Skeletal muscle cell (primary cell): ENCODE measurements at places on chromosomes 2 and 18.

DNA sequence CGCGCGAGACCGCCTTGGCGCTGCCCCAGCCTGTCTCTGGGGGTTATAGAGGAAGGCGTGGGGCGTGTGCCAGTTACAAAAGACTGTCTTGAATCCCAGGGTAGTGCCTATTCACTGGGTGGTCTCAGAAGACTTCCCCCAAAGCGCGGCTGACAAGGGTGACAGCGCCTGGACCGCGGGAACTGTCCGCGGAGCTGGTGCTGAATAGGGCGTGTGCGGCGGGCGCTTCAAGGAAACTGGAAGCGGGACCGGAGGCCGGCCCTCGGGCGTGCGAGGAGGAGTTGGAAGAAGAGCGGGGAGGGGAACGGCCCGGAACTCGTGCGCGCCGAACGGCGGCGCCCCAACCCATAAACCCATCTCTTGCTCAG lies 2.3 kb downstream of the EGR4 start:
- no peak for DNase-seq

DNA sequence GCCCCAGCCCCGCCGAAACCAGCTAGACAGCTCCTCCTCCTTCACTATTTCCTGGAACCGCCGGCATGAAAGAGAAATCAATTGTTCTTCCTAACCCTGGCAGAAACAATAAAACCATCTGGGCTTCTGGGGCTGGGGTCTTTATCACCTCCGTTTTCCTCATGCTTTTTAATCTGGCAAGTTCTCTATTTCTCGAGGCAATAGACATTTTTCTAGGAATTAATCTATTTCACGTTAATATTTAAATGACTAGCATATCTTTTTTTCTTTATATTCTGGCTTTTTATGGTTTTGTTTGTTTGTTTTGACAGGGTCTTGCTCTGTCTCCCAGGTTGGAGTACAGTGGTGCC lies 1.4 kb upstream of the KIF1A start:
- DNase-seq: no peak

DNA sequence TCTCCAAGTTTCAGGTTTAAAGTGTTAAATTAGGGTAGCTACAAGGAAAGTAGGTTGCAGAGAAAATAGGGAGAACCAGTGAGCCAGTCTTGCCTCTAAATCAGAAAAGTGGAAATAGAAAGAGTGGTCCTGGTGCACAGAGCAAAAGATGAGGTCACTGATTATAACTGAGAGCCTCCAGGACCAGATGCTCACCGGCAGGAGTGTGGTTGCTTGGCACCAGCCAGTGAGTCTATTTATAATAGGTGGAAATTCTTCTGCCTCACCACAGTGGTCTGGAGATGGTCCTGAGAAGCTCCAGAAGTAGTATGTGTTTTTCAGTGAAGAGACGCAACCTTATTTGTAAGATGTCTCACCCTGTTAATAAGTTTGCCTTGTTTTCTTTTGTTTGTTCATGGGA lies 373.9 kb upstream of the KCNJ3 start:
- no peak for DNase-seq

DNA sequence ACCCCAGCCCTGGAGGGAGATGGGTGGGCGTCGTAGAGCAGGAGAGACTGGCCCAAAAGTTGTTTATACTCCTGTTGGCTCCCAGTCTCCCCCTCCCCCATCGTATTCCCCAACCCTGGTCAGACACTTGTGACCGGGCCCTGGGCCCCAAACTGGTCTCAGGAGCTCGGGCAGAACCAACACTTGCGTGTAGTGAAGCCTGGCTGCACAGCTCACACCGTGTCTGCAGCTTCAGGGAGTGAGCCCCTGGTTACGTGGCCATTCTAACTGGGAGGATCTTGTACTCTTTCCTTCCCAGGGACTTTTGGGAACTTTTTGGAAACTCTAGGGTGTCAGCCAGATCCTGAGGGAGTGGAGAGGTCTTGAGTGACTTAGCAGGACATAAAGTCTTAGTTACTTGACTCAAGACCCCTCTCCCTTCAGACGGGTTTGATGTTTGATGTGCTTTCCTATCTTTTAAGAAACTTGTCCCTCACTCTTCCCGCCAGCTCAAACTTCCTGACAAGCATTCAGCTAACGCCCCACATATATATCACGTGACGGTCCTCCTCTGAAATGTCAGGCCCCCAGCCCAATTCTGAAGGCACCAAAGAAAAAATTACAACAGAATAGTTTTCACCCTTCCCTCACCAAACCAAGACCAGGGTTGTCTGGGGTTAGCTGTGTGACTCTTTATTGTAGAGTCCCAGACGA lies 2.3 kb downstream of the PKDCC start:
- no peak for DNase-seq

DNA sequence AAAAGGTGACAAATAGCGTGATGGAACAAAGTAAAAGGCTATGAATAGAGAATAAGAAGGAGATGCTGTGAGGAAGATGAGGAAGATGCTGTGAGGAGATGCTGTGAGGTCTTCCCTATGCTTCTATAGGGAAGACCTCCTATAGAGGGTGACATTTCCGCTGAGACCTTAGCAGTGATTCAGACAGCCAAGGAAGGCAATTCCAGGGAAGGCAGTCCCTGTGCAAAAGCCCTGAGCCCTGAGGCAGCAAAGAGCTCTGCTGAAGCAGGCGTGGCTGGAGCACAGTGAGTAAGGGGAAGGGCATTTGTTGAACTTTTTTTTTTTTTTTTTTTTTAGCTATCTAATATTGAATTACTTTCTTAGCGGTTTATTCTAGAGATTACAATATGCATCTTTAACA lies 142.7 kb upstream of the FOSL2 start:
- no peak for DNase-seq

DNA sequence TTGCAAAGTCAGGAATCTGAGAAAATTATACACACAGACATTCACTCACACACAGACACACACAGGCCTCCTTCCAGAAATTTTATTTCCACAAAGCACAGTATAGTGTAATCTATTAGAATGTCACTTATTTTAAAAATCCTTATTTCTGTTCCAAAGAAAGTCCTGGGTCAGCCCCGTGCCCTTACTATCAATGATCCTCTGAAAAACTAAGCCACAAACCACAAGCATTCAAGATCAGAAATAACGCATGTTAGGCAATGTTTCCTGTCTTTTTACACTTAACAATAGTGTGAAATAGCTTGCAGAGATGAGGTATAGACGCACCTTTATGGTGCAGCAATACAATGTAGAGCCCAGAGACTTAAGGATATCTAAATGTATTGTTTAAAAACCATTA lies 25.8 kb downstream of the TBC1D8 start:
- no peak for DNase-seq
